ENCODE measurements at places on chromosomes 16 and 17.
A peak's percentile ranks its signal among the peaks of the same experiment; 100 is the strongest.

DNA sequence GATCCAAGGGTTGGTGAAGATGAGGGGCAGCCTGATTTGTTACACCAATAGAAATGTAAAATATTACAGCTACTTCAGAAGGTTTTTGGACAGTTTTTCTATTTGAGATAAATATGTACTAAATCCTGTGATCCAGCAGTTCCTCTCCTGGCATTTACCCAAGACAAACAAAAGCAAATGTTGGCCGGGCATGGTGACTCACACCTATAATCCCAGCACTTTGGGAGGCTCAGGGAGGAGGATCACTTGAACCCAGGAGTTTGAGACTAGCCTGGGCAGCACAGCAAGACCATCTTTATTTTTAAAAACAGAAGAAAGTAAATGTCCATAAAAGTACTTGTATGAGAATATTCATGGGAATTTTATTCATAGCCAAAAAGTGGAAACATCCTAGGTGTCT, 64.8 kb upstream of the MRC2 start:
- no peak for DNase-seq

GRCh38 chr16:30533748-30534367, 800 bp downstream of the ZNF747 start:
- DNase-seq: no peak

- no peak for DNase-seq
Observed at GRCh38 chr17:6304894-6305612, 129.9 kb downstream of the AIPL1 start.

- DNase-seq: no peak
Observed at GRCh38 chr17:82870541-82870940, 30.7 kb upstream of the ZNF750 start.

DNA sequence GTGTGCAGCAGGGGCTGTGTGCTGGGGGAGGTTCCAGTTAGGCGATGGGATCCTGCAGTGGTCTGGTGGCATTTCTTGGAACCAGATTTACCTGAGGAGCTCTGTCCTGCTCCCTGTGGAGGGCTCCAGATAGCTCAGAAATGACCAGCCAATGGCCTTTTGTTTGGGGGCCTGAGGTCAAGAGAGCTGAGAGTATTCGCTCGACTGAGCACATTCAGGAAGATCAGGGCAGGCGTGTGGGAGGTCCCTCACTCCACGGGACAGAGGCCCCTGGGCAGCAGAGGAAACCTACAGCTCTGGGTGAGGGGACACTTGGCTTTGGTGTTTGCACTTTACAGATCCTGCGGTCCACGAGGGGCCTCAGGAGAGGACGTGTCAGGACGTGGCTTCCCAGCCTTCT, 18.2 kb downstream of the DEF8 start:
- DNase-seq: no peak

DNA sequence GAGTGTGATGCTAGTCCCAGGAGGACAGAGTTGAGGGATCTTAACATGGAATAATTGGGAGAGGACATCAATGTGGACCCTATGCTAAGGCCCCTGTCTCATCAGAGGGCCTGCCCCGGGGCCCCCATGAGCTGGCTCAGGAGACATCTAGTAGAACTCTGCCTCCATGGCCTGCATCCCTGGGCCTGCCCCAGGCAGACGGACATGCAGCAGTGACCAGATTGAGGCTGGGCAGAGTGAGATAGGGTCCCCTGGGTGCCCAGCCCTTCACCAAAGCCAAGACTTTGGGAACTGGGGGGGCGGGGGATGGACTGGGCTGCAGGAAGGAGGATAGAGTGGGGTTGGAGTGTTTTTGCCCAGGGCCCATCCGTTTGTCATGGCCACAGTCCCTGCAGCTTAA, 115.2 kb downstream of the CCDC182 start:
- DNase-seq: no peak

DNA sequence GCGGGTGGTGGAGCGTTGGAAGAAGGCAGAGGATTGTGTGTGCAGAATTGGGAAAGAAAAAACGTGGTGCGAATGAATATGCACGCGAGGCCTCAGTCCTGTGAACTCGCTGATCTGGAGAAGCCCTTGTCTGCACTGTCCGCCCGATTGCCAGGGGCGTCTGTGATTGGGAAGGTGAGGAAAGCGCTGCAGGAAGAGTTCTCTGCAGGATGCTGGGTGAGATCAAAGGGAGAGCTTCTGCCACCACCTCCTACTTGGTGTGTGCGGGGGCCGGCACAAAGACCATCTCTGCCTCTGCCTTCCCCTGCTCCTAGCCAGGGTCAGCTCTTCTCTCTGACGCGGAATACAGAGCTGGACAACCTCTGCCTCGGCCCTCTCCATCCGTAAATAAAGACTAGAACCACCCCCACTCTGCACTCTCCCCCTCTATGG, 841 bp upstream of the RAB5C start:
- no peak for DNase-seq

DNA sequence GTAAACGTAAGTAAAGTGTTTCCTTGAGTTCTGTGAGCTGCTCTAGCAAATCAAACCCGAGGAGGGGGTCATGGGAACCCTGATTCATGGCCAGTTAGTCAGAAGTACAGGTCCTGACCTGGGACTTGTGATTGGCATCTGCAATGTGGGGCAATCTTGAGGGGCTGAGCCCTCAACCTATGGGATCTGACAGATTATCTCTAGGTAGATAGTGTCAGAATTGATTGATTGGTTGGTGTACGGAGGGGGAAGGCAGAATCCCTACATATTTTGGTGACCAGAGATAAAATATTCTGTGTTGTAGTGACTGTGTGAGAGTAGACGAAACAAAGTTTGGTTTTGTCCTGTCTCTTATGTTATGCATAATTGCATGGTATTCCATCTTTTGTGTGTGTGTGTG, 100.5 kb upstream of the NETO2 start:
- DNase-seq: no peak

DNA sequence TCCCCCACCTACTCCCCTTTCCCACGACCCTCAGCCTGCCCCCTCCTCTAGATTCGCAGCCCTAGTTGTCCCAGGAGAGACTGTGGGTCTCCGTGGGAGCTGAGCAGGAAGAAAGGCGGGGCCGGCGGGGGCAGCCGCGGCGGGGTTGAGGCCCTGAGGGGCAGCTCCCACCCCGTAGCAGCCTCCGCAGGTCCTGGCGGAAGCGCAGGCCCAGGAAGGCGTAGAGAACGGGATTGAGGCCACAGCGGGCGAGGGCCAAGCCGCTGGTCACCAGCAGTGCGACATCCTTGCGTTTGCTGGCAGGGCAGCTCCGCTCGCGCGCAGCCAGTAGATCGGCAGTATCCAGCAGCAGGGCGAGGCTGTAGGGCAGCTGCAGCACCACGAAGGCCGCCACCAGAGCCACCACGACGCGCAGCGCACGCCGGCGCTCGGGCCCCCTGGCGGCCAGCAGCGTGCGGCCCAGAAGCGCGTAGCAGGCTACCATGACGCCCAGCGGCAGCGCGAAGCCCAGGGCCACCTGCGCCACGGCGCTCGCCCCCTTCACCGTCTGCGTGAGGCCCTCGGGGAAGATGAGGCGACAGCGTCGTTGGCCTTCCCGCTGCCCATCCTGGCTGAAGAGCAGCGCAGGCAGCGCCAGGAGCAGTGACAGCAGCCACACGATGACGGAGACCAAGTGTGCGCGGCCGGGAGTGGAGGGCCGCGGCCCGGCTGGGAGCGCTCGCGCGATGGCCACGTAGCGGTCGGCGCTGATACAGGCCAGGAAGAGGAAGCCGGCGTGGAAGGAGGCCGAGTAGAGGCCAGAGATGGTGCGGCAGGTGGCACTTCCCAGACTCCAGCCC, 1.9 kb downstream of the CCR10 start:
- DNase-seq: peak; percentile 79

DNA sequence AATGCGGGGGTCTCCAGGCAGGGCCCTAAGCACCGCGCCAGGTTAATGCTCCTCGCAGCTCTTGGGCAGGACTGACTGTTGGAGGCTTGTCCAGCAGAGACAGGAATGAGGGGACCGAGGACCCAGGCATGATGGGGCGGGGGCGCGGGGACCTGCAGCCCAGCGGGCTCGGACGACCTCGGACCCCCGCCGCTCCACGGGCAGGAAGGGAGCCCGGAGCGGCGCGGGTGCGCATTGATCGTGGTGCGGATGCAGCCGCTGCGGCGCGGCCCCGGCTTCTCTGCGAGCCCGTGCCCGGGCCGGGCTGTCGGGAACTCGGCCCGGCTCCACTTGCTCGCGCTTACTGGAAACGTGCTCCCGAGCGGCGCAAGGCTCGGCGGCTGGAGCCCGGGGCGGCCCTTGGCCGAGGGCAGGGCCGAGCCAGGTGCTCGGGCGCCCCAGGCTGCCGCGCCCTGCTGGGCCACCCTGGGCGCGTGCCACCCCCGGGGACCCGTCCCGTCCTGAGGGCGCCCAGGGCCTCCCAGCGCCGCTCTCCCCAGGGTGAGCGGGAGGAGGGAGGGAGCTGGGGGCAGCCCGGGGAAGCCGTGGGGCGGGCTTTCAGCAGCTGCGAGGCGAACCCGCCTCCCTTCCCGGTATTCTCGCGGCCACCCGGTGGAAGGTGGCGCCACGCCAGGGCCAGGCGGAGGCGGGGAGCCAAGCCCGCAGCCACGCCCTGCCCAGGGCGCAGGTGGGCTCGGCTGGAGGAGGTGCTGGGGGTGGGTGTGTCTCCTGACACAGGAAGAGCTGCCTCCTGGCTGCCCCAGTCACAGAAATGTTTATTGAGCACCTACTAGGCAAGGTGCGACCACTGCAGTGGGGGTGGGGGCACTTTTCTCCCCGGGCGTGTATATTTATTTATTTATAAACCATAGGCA, 45.9 kb downstream of the SOCS3 start:
- peak; percentile 69 for DNase-seq

DNA sequence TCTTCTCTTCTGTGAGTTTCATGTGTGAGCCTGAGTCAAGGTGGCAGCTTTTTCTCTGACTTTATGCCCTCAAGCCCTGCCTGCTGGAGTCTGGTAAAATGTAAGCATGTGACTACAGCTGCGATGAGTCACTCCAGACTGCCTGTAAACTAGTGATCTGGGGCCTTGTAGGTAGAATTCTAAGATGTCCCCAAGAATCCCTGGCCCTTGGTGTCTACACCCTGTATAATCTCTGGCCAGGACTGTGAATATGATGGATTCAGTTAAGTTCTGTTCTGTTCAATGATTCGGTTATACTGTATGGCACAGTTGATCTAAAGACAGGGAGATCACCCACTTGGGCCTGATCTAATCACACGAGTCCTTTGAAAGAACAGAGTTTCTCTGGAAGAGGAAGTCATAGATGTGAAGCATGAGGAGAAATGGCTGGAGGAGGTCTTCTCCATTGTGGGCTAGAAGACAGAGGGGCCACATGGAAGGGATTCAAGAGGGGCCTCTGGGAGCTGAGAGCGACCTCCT, 29.8 kb downstream of the PRSS54 start:
- no peak for DNase-seq

- DNase-seq: peak; percentile 16
Observed at GRCh38 chr17:9356488-9356911, 219.1 kb downstream of the STX8 start.

- no peak for DNase-seq
Observed at GRCh38 chr17:74345433-74346241, 16.0 kb downstream of the BTBD17 start.

- DNase-seq: no peak
Observed at GRCh38 chr16:52411011-52411410, 135.9 kb downstream of the TOX3 start.

GRCh38 chr16:71629278-71630016, 3.5 kb downstream of the MARVELD3 start:
- no peak for DNase-seq

DNA sequence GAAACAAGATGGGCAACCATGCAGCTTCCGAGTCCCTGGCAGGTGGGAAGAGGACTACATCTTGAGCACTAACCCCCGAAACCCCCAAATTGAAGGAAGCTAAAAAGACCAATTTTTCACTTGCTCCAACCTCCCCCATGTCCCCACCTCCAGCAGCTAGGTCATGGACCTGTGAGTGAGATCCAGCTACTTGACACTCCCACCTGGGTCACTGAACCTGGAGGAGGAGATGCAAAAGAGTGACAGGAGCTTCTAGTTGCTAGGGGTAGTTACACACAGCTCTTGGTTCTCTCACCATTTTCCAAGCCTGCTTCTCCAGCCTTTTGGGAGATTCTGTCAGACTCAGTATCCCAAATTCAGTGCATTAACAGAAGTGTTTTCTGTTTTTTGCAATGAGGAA, 11.2 kb downstream of the PDZD9 start:
- no peak for DNase-seq

DNA sequence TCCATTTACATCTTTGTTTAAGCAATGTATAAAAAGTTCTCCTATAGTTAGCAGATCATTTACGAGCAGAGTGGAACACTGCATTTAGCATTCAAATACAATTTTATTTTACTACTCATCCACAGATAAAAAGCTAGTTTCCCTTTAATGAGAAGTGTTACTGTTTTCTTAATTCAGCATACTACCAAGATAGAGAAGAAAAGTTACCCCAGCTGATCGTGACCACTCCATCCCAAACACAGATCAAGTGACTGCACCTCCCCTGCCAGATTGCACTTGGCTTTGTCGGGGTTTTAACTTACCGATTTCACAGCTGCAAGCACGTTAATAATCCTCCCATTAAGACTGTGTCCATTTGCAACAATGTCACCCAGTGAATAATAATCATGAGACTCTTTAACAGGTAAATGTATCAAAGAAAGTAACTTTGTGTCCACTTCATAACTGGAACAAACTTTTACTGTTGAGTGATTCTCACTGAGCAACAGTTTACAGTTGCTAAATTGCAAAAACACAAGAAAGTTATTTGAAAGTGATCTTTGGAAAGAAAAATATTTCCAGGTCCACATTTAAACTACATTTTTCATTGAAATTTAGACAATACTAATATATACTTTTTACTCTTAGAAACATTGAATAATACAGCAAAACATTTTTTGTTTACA, 14.4 kb downstream of the MEIOB start:
- DNase-seq: no peak

DNA sequence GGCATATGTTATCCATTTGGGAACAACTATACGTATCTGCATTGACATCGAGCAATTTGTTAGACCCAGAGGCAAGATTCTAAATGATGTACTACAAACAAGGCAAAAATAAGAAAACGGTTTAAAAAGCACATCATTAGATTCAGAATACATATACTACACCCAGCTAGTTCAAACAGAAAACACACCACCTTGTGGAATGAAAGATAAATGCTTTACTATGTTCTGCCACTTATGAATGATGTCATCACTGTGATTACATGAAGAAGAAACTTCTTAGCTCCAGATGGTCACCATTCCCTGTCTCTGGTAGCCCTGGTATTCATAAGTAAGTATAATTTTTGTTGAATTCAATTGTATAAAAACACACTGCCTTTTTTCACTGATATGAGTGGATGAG, 7.8 kb downstream of the NACA2 start:
- no peak for DNase-seq

GRCh38 chr17:9240659-9241370, 219.5 kb downstream of the NTN1 start:
- DNase-seq: no peak

- DNase-seq: peak; percentile 89
Observed at GRCh38 chr16:50547340-50548124, 664 bp upstream of the NKD1 start.

GRCh38 chr17:79843816-79844800, 4.9 kb upstream of the CBX4 start:
- no peak for DNase-seq

GRCh38 chr17:962670-963069, 16.9 kb downstream of the NXN start:
- no peak for DNase-seq

GRCh38 chr16:3020604-3021448, 658 bp downstream of the TNFRSF12A start:
- peak; percentile 56 for DNase-seq

Measured in CD4-positive, alpha-beta T cell treated with Interferon gamma for 1 hour (primary cell).